Hematopoietic multipotent progenitor cell treated with erythropoietin and hydrocortisone succinate and interleukin-3 and kit ligand, for 4 days (in vitro differentiated cells): ENCODE measurements at places on chromosomes 5 and 9.

DNA sequence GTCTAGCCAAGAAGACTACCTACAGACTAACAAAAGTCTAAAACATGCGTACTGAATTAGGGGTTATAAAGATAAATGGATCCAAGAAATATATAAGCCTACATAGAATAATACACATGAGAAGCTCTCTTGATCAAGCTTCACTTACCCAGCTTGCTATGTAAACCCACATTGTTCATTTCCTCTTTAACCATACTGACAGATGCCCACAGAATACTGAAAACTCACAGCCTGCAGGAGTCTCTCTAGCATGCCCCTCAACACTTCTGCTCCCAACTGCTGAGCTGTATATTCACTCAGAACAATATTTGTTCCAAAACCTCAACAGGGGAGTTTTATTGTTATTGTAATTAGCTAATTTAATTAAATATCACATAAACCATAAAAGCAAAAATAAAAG is 52.4 kb downstream of the RFX3 start:
- peak; percentile 71 for DNase-seq

GRCh38 chr5:143217065-143217803 is 186.3 kb downstream of the NR3C1 start:
- peak; percentile 47 for DNase-seq

DNA sequence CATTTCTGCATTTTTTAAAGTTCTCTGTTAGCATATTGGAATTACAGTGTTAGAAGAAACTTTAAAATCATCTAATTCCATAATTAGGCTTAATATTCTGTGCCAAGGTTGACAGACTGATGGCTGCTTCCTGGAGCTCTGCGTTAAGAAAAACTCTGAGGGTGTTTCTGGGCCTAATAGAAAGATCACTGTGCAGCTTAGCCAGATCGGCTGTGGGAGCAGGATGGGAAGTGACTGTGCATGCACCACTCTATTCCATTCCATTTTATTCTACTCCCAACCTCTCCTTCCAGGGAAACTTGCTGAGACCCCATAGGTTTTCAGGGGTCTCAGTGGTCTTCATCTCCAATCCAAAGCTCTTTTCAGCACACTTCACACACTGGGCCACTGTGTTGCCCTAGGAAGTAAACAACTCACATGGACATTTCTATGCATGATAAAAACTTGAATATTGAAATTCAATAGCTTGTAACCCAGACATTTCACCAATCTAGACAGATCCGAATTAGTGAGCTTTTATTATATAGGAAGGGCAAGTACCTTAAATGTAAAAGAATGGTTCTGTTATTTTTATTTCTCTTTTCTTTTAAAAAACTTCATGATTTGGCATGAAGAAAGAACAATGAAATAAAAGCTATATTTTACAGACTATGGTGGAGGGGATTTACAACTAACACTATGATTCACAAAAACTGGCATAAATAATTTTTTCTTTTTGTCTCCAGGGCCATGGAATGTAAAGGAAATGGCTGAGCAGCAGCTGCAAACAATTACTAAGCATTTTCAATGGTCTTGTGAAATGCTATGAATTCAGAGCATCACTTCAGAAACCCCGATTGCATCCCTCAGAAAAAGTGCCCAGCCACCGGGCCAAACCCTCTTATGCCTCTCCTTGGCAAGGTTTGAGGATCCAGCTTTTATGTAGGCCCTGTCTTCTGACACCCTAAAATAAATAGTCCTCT is 51.4 kb upstream of the DAB2 start:
- DNase-seq = peak; percentile 19

- DNase-seq = no peak
These were observed 23.7 kb upstream of the HK3 start for GRCh38 chr5:176922817-176923216.

DNA sequence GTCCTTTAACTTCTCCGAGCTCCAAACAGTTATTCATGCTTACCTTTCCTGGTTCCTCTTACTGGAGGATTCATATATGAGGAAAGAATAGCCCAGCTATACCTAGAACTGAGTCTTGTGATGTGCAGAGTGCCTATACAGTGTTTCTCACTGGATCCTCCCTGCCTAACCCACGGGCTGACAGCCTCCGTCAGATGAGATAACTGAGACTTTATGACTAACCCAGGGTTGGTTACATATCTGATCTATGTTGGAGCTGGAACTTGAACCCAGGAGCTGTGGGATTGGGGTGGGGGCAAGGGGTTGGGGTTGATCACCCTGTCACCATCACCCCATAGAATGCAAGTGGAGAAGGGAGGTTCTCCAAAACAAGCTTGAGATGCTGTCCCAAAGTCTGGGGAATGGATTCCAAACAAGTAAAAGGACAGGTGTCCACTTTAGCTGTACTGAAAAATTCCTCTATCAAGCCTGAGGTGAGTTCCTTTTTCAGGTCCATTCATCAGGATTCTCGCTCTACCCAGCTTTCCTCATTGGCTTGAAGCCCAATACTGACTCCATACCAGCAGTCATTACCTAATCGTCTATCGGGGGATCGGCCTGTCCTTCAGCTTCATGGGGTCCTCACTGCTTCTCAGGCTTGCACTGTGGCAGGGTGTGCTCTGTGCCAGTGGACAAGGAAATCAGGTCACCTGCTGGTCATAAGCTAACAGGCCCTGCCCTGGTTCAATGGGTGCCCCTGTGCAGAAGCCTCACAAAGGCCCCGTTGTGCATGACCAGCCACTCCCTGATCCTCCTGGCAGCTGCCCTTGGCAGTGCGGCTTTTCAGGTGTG is 100.6 kb downstream of the ARHGAP26 start:
- no peak for DNase-seq

DNA sequence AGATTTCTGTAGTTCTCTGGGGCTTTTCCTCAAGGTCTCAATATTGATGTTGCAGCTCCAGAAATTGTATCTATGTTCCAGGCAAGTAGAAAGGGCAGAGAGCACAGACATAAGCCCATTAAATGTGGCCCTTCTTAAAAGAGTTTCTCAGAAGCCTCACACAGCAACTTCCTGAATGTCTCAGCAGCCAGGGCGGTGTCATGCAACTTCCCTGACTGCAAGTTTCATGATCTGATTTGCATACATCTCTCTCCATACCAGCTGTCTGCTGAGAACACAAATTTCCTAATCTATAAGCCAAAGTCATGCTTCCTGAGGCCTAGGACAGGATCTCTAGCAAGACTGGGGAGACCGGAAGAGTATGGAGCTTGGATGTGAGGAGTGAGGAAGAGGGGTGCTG is 13.0 kb downstream of the RGS7BP start:
- no peak for DNase-seq

GRCh38 chr5:59036274-59036961 is 453.5 kb downstream of the RAB3C start:
- peak; percentile 64 for DNase-seq

- no peak for DNase-seq
These were observed 90.7 kb downstream of the DAPK1 start for GRCh38 chr9:87588339-87588738.

GRCh38 chr5:116531635-116532034 is 43.0 kb downstream of the SEMA6A start:
- DNase-seq = no peak

DNA sequence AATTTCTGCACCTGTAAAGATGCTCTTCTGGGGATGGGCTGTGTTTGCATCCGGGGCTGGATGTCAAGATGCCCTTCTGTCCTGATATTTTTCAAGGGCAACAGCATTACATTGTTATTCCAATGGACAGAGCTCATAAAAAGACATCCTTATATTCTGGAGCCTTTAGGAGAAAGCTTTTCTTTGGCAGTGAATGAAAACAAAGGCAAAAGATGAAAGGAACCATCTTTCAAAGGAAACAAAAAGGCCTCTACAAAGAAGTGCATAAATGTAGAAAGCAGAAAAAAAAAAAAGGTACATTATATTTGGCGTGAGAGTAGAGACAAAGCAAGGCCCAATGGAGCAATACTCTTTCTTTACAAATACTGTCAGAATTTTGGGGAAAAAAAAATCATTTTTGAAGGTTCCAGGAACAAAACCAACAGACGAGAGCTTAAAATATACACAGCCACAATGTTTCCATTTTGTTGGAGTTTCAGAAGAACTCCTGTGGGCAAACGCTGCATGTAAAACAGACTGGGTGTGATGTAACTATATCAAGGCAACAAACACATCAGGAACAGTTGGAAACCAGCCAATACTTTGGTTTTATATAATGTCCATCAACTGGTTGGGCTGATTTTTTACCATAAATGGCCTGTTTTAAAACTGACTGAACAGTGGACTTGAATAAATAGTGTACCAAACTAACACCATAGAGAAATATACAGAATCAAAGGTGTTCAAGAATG is 885.6 kb upstream of the DMAC1 start:
- DNase-seq = peak; percentile 4

DNA sequence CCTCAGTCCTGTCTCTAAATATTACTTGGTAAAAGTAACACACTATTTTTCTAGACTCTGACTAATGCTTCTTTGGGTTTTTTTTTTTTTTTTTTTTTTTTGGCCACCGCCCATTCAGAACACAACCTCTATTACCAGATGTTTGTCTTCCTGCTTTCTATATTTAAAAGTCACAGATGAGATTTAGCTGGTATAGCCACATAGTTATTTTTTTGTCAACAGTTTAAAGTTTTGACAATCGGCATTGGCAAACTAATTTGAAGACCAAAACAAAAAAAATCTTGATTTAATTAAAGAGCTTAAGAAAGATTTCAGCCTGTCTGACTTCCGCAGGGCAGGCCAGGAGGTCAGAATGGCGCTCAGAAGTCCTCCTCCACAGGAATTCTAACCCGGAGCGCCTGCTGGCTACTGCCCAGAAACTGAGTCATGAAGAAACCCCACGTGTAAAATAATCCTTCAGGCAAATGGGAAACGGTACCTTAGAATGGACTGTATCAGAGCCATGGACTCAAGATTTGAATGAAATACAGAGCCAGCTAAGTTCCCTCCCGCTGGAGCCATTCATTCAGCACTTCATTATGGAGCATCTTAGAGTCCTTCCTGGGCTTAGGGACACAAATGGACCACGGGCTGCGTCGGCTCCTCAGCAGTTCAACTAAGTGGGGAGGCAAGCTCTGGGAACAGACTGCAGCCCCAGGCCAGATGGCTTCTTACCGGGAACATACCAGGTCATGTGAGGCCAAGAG is 55.6 kb downstream of the PTPDC1 start:
- peak; percentile 37 for DNase-seq

GRCh38 chr5:154972476-154973080 is 31.7 kb downstream of the MRPL22 start:
- DNase-seq = peak; percentile 78

DNA sequence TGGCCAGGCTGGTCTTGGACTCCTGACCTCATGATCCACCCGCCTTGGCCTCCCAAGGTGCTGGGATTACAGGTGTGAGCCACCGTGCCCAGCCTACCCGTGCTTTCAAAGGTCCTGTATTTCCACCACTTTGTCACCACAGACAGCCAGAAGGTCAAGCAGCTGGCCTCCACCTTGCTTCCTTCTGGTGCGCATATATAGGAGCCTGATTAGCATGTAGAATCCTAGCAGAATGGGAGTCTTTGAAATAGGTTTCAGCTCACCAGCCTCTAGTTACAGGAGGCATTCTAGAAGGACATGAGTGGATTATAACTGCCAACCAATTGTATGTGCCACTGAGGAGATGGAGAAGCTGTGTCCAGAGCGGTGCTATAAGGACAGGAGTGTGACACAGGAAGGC is 18.9 kb downstream of the POLR1E start:
- no peak for DNase-seq
